ENCODE measurements at places on chromosomes 13 and 19. TPM values are rescaled to one million over a fixed set of nuclear protein-coding genes. Genes with fewer than 3 reads are reported as not detected.
A peak's percentile ranks its signal among the peaks of the same experiment; 100 is the strongest.

GRCh38 chr13:46172531-46172991 is 9.4 kb downstream of the LCP1 start:
- no peaks in the 10 kb centered on the region for H3K27me3 ChIP-seq
- peaks cover 81% of the 10 kb centered on the region for H3K4me1 ChIP-seq
- H3K4me3 ChIP-seq: peak overlapping the region; percentile 34
- H3K36me3 ChIP-seq: peaks cover 21% of the 10 kb centered on the region
- peak overlapping the region; percentile 68 for H3K27ac ChIP-seq

DNA sequence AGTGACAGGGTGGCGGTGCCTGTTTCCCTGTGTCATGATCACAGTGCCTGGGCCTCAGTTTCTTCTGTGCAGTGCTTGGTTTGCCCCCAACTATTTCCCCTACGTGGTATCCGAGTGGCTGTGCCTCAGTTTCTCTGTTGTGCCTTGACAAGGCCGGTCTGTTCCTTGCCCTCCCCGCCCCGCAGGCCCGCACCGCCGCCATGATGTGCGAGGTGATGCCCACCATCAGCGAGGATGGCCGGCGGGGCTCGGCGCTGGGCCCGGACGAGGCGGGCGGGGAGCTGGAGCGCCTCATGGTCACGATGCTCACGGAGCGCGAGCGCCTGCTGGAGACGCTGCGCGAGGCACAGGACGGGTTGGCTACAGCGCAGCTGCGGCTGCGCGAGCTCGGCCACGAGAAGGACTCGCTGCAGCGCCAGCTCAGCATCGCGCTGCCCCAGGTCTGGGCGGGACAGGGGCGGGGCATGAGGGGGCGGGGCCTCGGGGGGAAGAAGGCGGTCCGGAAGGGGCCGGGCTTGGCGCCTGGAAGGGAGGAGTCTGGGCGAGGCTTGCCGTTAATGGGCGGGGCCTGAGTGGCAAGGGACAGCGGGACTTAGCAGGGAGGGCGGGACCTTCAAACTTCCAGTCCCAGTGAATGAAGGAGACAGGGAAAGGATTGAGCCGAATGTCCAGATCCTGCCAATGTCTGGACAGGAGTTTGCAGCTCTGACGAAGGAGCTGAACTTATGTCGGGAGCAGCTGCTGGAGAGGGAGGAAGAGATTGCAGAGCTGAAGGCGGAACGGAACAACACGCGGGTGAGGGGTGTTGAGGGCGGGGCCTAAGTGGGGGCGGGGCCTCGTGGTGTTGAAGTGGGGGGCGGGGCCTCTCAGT is 8.6 kb downstream of the PPFIA3 start:
- no peaks in the 10 kb centered on the region for H3K36me3 ChIP-seq
- DNase-seq: peak; percentile 95
- H3K27me3 ChIP-seq: no peaks in the 10 kb centered on the region
- no peak overlapping the region for H3K27ac ChIP-seq
- peak overlapping the region; percentile 47 for H3K4me3 ChIP-seq

DNA sequence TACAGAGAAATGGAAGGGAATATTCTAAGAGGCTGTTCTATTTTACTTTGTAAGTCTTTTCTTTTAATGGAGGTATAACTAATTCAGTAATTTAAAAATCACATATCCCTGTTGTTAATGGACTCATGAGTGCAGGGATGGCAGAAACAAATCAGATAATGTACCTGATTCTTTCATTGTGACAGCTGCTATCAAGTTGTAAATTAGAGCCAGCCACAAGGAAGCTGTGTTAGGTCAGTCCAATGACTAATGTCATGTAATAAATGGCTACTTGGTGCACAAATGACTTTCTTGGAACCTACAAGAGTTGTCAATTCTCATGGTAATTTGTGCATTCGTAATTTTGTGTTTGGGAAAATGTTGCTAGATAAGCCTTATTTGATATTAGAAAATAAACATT is 446.4 kb downstream of the DCT start:
- no peaks in the 10 kb centered on the region for H3K36me3 ChIP-seq
- no peak overlapping the region for H3K4me3 ChIP-seq
- H3K27me3 ChIP-seq: no peaks in the 10 kb centered on the region
- no peaks in the 10 kb centered on the region for H3K4me1 ChIP-seq
- H3K27ac ChIP-seq: no peak overlapping the region
- no peak for DNase-seq

- no peak overlapping the region for H3K27ac ChIP-seq
- no peaks in the 10 kb centered on the region for H3K36me3 ChIP-seq
- peaks cover 4% of the 10 kb centered on the region for H3K27me3 ChIP-seq
- DNase-seq: no peak
These were observed 985 bp upstream of the CLC start for GRCh38 chr19:39738814-39739213.

- H3K4me1 ChIP-seq: no peaks in the 10 kb centered on the region
- no peak for DNase-seq
- H3K4me3 ChIP-seq: no peak overlapping the region
These were observed 23.2 kb upstream of the CYP4F8 start for GRCh38 chr19:15591796-15592195.

GRCh38 chr13:24215732-24216131 is 55.2 kb downstream of the SPATA13 start:
- H3K27ac ChIP-seq: no peak overlapping the region
- no peaks in the 10 kb centered on the region for H3K36me3 ChIP-seq
- H3K4me1 ChIP-seq: peaks cover 10% of the 10 kb centered on the region
- no peak for DNase-seq
- no peaks in the 10 kb centered on the region for H3K27me3 ChIP-seq

DNA sequence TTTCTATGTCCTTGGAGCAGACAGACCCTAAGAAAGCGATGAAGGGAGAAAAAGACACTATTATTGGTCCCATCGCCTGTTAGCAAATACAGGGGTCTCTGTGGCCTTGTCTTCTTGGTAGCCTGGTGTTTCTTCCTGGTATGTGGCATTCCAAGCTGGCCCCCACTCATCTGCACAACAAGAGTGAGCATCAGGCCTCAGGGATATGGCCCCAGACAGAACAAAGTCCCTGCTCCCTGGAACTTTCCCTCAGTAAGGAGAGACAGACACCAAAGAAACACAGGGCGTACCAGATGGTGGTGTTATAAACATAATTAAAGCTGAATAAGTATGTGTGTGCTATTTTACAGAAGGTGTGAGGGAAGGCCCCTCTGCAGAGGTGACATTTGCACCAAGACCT is 48.2 kb upstream of the KPNA3 start:
- H3K36me3 ChIP-seq: no peaks in the 10 kb centered on the region
- no peak overlapping the region for H3K27ac ChIP-seq
- H3K27me3 ChIP-seq: no peaks in the 10 kb centered on the region

- no peak overlapping the region for H3K4me3 ChIP-seq
- no peak overlapping the region for H3K27ac ChIP-seq
- no peaks in the 10 kb centered on the region for H3K4me1 ChIP-seq
These were observed 18.7 kb upstream of the AURKC start for GRCh38 chr19:57212109-57212508.

DNA sequence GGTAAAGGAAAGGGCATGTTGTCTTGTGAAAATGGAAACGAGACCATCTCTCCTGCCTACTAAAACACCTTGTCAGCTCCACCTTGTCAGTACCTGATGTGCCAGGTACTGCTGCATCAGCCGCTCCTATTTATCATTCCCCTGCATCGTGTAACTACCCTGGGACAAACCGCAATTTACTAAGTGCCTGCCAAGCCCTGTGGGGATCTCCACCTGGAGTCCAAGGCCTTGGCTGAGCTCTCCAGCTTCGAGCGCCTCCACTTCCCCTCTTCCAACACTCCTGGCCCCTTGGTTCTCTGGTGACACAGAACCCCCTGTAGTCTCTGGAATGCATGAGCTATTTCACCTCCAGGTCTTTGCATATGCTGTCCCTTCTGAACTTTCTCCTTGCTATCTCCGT is 25.9 kb upstream of the CCNP start:
- H3K4me3 ChIP-seq: no peak overlapping the region
- peaks cover 72% of the 10 kb centered on the region for H3K36me3 ChIP-seq
- H3K27me3 ChIP-seq: no peaks in the 10 kb centered on the region
- peaks cover 6% of the 10 kb centered on the region for H3K4me1 ChIP-seq
- no peak overlapping the region for H3K27ac ChIP-seq

DNA sequence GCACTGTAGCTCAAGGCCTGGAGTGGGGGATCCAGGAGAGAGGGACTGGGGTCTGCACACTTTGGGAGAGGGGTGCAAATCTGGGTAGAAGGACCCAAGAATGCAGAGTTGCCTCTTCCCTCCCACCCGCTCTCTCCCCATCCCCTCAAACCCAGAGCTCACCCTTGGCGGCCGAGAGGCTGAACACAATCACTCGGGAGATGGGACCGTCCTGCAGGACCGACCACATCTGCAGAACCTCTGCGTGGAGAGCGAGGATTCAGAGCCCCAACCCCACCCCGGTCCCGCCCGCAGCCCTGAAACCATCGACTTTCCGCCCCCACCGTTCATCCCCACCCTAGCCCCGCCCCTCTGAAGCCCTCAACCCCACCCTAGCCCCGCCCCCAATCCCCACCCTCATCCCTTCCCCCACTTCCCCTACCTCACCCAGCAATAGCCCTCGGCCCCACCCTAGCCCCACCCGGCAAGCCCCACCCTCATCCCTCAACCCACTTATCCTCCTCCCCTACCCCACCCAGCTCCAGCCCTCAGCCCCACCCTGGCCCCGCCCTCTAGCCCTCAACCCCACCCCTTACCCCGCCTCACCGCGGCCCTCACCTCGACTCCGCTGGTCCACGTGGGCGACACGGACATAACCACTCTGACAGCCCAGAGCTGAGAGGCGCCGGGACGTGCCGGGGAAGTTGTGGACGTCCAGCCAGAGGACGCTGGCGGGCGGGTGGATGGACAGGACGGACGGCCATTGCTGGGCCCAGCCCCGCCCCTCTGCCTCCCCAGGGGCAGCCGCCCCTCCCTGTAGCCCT is 4.1 kb downstream of the KPTN start:
- no peaks in the 10 kb centered on the region for H3K27me3 ChIP-seq
- DNase-seq: no peak
- no peak overlapping the region for H3K4me3 ChIP-seq
- H3K36me3 ChIP-seq: no peaks in the 10 kb centered on the region

DNA sequence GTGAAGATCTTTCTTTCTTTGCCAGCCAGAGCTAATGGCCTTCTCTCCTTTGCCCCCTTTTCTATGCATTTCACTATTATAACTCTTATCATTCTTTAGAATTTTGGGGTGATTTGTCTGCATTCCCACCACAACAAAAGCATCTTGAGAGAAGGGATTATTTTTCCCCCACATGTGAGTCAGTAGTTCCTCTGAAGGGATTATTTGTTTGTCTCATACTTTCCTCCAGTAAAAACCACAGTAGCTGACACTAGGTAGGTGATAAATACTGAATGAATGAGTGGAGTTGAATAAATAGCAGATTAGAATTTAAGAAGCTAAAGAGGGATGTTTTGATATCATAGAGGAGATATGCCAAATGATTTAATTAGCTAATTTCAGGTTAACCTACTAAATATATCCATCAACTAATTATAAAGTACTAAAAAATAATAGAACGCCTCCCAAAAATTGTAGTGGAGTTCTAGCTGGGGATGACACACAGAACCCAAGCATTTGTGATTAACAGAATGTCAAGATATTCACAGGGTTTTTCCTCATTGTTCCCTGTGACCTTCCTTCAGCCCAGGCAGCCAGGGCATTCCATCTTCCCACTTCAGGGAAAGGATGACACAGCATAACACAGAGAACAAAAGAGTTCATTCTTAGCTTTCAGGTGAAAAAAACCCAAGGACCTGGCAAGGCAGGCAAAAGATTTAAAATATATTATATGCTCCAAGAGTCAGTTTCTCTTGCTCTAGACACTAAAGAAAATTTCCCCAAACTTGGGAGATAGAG is 3.5 kb upstream of the TBC1D4 start:
- no peaks in the 10 kb centered on the region for H3K36me3 ChIP-seq
- DNase-seq: no peak
- peaks cover 58% of the 10 kb centered on the region for H3K27me3 ChIP-seq
- no peak overlapping the region for H3K27ac ChIP-seq
- H3K4me3 ChIP-seq: no peak overlapping the region
- H3K4me1 ChIP-seq: peaks cover 11% of the 10 kb centered on the region

GRCh38 chr13:78997902-78998629 is 339.1 kb upstream of the OBI1 start:
- H3K4me3 ChIP-seq: no peak overlapping the region
- H3K27ac ChIP-seq: no peak overlapping the region
- H3K36me3 ChIP-seq: no peaks in the 10 kb centered on the region
- DNase-seq: no peak
- H3K27me3 ChIP-seq: no peaks in the 10 kb centered on the region

DNA sequence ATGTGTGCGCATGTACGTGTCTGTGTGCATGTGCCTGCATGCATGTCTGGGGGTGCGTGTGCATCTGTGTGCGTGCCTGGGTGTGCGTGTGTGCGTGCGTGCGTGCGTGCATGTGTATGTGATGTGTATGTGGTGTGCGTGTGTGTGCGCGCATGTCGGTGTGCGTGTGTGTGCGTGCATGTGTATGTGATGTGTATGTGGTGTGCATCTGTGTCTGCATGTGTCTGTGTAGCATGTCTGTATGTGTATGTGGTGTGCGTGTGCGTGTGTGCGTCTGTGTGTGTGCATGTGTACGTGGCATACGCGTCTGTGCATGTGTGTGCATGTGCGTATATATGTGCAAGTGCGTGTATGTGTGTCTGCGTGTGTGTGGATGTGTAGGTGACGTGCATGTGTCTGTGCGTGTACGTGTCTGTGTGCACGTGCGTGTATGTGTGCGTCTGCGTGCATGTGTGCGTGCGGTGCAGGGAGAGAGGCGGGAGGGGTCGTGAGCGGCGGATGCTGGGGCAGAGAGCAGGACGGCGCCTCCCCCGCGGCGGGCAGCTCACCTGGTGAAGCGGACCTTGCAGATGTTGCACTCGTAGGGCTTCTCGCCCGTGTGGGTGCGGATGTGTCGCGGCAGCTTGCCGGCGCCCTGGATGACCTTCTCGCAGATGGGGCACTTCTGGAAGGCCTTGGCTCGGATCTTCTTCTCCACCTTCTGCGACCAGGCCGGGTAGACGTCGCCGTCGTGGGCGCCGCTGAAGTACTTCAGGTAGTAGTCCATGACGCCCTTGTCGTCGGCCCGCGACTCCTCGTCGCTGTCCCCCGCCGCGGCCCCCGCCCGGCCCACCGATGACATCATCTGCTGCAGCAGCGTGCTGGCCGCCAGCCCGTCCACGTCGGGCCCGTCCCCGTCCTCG is 13.0 kb downstream of the ZBTB7A start:
- H3K36me3 ChIP-seq: peaks cover 59% of the 10 kb centered on the region
- peak; percentile 28 for DNase-seq
- no peak overlapping the region for H3K27ac ChIP-seq
- peaks cover 44% of the 10 kb centered on the region for H3K4me1 ChIP-seq

DNA sequence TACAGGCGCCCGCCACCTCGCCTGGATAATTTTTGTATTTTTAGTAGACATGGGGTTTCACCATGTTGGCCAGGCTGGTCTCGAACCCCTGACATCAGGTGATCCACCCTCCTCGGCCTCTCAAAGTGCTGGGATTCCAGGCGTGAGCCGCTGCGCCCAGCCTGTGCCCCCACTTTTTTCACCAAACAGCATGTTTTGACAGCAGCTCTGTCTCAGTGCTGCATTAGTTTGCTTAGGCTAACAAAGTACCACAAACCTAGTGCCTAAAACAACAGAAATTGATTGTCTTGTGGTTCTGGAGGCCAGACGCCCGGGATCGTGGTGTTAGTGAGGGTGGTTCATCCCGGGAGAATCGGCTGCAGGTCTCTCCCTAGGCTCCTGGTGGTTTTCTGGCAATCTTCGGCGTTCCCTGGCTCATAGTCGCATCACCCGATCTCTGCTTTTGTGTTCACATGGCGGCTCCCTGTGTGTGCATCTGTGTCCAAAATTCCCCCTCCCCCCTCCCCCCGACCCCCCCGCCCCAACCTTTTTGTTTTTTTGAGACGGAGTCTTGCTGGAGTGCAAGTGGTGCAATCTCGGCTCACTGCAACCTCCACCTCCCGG is 30.0 kb downstream of the MYH14 start:
- no peak for DNase-seq
- no peaks in the 10 kb centered on the region for H3K4me1 ChIP-seq
- peaks cover 6% of the 10 kb centered on the region for H3K27me3 ChIP-seq
- no peaks in the 10 kb centered on the region for H3K36me3 ChIP-seq
- no peak overlapping the region for H3K27ac ChIP-seq

S1PR4 gene
- total RNA-seq: 70.2 TPM

PEG3 gene
- total RNA-seq: 0.06 TPM

CRX gene
- total RNA-seq: not detected

MEGF8 gene
- total RNA-seq: 4.1 TPM

Measured in CD4-positive, alpha-beta T cell (primary cell).